ENCODE measurements at places on chromosomes 11 and 22.

GRCh38 chr11:79333355-79333754 lies 107.5 kb downstream of the TENM4 start:
- no peak for DNase-seq

GRCh38 chr11:41431784-41432183 lies 27.7 kb downstream of the LRRC4C start:
- DNase-seq: no peak

DNA sequence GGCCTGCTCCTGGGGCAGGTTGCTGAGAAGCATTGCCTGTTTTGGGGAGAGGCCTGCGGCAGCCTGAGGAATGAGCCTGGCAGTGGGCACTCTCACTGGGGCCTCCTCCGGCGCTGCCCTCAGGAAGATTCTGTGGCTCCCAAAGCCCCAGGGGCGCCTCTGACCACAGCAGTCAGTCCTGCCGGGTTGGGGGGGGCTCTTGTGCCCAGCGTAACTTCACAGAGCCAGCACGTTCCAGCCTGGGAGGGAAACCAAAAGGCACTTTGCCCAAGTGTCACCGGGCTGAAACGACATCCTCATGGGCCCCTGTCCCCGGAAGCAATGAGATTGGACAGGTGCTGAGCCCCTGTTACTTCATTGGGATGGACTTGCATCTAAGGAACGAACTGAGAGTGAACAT lies 4.3 kb upstream of the LRP5 start:
- no peak for DNase-seq

- no peak for DNase-seq
These were observed 23.0 kb upstream of the EXPH5 start for GRCh38 chr11:108616549-108616948.

DNA sequence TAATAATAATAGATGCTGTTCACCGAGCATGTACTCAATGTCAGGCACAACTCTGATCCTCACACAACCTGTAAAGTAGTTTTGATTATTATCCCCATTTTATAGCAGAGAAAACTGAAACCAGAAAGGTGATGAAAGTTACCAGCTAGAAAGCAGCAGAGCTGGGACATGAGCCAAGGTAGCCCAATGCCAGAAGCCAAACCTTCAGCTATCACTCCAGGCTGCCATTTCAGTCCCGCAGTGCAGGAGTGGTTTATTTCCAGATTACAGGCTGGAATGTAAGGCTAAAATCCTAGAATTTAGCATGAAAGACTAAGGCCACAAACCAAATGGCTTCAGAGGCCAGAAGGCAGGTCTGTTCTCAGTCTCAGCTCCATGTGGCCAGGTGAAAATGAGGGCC lies 108.8 kb downstream of the TENM4 start:
- DNase-seq: no peak

- no peak for DNase-seq
These were observed 566.4 kb downstream of the METTL15 start for GRCh38 chr11:28674433-28675103.

- DNase-seq: no peak
These were observed 581 bp upstream of the EIF3L start for GRCh38 chr22:37848587-37849088.

GRCh38 chr11:6022956-6023355 lies 7.6 kb downstream of the OR56A1 start:
- DNase-seq: no peak

- DNase-seq: no peak
These were observed 54.7 kb upstream of the CSNK2A3 start for GRCh38 chr11:11407763-11408084.

GRCh38 chr11:97751405-97751804 lies 1269.3 kb upstream of the CNTN5 start:
- no peak for DNase-seq

DNA sequence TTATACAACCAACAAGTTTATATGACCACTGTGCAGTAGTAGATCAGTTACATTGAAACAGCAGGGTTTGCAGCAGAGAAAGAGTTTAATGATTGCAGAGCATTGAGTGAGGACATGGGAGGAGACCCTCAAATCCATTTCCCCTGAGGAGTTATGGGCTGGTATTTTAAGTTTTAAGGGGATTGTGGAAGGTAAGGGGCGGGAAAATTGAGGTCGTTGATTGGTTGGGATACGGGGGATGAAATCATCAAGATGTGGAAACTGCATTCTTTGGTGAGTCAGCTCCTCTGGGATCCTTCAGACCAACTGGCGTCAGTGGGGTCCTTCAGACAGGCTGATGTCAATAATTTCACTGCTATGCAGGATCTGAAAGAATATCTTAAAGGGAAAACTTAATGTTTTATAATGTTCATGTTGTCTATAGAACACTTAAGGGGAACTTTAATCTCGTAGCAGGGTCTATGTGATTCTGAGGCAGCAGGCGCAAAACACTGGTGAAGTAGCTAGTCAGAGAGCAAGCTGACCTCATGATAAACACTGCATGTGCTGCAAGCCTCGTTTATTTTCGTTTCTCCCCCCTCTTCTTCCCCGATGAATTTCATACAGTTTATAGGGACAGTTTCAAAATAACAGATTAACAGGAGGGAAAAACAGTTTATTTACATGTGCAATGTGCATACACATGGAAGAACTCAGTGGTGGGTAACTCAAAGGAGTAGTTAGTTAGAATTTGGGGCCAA lies 17.4 kb upstream of the BACE1-AS start:
- DNase-seq: no peak

DNA sequence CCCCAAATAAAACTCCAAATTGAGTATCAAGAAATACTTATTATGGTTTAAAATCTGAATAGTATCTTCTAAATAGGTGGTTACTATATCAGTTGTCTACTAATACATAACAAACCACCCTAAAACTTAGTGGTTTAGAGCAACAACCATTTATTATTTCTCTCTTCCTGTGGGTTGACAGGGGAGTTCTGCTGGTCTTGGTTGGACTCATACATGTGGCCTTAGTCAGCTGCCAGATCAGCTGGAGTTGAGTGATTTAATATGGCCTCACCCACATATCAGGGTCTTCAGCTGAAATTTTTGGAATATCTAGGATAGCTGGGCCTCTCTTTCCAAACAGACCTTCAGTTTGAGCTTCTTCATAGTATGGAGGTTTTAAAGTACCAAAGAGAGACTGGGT lies 34.5 kb downstream of the C11orf65 start:
- DNase-seq: no peak

DNA sequence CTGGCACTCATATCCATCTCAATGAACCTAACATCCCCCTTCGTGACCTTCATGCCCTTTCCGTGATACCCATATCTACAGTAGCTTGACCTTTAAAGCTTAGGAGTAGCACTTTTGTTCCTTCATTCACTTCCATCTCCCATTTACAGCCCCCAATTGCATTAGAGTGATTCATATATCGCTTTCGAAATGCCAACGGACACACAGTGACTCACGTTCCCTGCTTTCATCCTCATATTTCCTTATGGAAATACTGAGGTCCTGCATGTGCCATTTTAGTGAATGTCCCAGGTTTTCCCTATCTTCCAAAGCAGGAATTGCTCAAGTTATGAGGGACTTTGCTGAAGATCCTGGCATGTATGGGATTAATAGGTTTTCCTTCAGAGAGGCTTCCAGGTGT lies 44.3 kb upstream of the CEP126 start:
- no peak for DNase-seq

- DNase-seq: no peak
These were observed 20.5 kb upstream of the AMOTL1 start for GRCh38 chr11:94747601-94748041.

GRCh38 chr11:13188179-13188578 lies 89.4 kb upstream of the BMAL1 start:
- no peak for DNase-seq

DNA sequence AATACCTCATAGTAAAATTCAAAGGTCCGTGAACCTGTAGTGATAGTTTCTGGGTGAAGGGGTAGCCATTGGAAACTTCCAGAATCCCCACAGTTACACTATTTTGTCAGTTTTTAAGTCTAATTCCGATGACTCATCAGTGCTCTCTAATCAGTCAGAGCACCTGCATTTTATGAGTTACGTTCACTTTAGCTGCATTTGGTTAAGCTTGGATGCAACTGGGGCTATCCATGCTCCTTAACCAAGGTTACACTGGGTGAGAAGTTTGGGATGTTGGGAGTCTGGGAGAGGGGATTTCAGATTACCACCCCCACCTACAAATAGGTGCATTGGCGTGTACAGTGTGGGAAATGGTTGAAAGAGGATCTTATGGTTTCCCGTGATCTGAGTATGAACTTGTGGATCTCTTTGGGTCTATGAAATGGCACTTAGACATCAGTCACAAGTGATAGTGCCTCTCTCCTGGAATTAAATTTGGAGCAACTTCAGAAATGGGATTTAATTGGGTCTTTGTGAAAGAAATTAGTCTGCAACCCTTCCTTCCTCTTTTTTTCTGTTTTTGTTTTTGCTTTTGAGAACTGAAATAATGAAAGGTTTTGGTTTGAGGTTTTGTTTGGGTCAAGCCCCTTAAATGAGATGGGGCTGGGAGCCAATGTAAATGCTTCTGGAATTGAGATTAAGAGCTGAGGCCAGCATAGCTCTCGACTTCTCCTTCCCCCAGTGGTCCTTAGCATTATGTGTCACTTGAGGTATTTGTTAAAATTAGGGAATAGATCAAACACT lies 31.5 kb downstream of the EHF start:
- DNase-seq: no peak

DNA sequence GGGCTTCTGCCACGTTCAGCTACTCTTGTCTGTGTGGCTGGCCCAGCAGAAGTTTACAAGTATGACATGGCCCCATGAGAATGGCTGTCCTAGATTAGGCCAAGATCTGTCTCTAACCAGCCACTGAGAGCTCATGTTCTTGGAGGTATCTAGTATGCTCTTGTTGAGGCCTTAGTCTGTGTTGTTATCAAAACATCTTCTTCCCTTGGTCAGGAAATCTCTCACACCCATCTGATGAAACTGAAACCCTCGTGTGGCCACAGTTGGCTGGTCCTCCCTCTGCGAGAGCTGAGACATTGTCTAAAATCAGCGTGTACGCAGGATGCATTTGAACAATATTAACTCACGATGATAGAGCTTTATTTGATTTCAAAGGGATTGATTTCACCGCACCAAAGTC lies 109.0 kb upstream of the NNMT start:
- no peak for DNase-seq

- DNase-seq: no peak
These were observed 16.3 kb downstream of the GVQW3 start for GRCh38 chr11:76397383-76397782.

- no peak for DNase-seq
These were observed 43.5 kb downstream of the EIF3F start for GRCh38 chr11:8030526-8031247.

GRCh38 chr11:76601724-76602123 lies 68.8 kb downstream of the LRRC32 start:
- DNase-seq: no peak

- no peak for DNase-seq
These were observed 1217.9 kb downstream of the LRRC4C start for GRCh38 chr11:40241524-40242051.

GRCh38 chr22:44411226-44412135 lies 86.6 kb downstream of the RTL6 start:
- DNase-seq: no peak

GRCh38 chr22:31604746-31605705 lies 57.0 kb downstream of the PISD start:
- DNase-seq: no peak

DNA sequence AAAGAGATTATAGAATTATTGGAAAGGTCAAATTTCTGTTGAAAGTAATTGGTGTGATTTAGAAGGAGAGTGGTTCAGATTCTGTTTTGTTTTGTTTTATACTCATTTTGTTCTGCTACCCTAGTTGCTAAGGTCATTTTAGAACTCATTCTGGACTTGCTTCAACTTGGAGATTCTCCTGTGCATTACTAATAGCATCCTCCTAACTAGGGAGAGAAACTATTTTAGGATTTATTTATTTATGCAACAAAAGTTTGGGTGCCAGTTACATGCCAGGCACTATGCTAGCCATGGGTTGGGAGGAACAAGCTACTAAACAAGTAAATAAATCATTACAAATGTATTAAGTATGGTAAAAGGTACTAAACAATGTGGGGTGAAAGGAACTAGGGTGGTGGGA lies 84.0 kb downstream of the YAP1 start:
- no peak for DNase-seq

- DNase-seq: no peak
These were observed 561.0 kb downstream of the SOX6 start for GRCh38 chr11:15795378-15795777.

DNA sequence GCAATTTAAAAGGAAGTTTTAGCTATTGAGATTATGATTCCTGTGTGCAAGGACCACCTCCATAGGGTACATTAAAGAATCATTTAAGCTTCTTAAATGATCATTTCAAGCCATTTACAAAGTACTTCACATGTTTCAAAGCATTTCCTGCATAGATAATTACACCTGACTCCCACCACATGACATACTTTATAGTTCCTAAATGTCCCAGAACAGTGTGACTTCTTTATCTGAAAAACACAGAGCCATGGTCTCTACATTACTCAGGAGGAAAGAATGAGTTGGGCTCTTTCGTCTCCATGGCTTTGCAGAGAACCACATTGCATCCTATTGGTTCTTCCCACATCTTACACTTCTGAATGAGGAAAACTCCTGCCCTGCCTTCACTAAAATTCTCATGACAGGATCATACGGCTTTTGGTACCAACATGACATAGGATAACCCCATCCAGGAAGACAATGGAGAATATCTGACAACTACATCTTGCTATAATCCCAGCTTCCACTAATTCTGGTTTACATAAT lies 88.6 kb downstream of the ETS1 start:
- DNase-seq: no peak

DNA sequence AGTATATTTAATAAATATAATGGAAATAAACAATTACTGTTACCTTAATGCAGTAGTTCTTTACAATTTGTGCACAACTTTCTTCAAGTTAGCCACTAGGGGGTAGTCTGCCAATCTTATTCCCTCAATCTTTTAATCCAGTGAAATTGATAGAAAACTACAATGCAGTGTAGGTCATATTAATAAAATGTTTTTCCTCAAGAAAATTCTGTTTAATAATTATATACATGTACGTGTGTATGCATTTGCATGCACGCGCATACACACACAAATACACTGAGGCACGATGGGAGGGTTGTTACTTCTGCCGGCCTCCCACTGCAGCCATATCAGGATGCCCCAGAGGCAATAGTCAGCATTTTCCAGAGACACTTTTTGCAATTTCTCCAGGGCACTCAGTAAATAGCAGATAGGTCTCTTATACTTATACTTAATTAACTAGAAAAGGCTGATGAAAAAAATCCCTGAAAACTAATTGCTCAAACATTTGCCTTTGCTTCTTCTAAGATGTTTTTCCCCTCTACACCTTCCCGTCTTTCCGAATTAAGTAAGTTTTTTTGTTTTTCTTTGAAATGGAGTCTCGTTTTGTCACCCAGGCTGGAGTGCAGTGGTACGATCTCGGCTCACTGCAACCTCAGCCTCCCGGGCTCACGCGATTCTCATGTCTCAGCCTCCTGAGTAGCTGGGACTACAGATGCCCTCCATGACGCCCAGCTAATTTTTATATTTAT lies 3.1 kb downstream of the GAB2 start:
- DNase-seq: no peak

- DNase-seq: no peak
These were observed 599 bp downstream of the NPTXR start for GRCh38 chr22:38843201-38843656.

- no peak for DNase-seq
These were observed at the start of gene IFITM1 for GRCh38 chr11:313787-314553. Gene IFITM1, plus strand, starts transcription at chr11:314040. Its CDS starts 131 bp downstream, at chr11:314171.
